T-helper 2 cell treated with Interferon-gamma antibody and Interleukin-4, amounts not matched to agents 5 μg/mL and 100 μg/mL, for 36 hours (primary cell): ENCODE measurements at places on chromosomes 6 and 20.

- no peak for DNase-seq
Measured at GRCh38 chr6:154515826-154516225, 5.3 kb upstream of the CNKSR3 start.

GRCh38 chr6:40894962-40895799 lies 143.8 kb downstream of the UNC5CL start:
- DNase-seq, result no peak

DNA sequence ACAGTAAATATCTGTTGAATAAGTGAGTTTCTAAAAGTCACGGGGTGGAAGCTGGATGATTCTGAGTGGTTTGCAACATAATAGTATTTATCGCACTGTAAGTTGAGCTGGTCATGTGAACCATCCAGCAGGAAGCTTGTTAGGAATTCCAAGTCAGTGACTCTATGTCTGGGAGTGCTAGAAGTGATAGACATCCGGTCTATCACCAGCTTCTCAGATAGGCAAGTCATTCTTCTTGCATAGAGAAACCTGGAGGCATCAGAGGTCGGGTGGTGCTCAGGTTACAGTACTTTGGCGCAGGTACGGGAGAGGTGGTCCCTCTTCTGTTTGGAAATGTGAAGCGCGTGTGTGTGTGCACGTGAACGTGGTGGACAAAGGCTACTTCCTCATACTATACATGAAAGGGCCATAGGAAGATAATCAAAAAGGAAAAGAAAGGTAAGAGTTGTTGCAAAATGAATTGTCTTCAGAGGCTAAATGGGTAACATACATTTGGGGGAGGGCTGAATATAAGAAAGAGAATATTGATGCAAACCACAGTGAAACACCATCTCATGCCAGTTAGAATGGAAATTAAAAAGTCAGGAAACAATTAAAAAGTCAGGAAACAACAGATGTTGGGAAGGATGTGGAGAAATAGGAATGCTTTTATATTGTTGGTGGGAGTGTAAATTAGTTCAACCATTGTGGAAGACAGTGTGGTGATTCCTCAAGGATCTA lies 299.3 kb upstream of the ZFP64 start:
- no peak for DNase-seq

GRCh38 chr6:105774247-105774646 lies 311.9 kb upstream of the PRDM1 start:
- DNase-seq, result no peak

DNA sequence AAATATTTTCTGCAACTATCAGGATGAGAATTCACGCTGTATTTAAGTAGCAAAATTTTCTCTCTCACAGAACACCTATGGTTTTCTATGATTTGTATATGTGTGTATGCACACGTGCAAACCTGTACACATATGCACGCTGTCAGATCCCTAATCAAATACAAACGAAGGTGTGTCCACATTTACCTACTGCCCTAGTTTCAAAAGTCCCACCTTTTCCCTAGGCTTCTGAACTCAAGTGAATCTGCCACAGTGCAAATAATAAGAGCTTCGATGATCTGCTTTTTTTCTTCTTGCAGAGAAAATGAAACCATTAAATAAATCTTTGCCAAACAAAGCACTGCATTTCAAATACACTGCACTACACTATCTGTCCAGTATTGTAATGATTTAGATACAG lies 6.5 kb downstream of the HIVEP2 start:
- DNase-seq, result no peak

DNA sequence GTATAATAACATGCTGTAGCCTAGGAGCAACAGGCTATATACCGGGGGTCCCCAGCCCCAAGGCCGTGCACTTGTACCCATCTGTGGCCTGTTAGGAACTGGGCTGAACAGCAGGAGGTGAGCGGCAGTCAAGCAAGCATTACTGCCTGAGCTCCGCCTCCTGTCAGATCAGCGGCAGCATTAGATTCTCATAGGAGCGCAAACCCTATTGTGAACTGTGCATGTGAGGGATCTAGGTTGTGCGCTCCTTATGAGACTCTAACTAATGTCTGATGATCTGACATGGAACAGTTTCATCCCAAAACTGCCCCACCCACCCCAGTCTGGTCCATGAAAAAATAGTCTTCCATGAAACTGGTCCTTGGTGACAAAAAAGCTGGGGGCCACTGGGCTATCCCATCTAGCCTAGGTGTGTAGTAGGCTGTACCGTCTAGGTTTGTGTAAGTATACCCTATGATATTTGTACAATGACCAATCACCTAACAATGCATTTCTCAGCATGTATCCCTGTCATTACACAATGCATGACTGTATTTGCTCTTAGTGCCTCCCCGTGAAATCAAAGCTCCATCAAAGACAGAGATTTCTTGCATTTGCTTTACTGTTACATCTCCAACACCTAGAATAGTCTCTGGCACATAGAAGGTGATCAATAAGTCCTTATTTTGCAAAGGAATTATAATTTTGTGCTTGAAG lies 30.8 kb downstream of the NHSL1 start:
- DNase-seq, result no peak

GRCh38 chr20:35661053-35661452 lies 3.6 kb downstream of the CPNE1 start:
- no peak for DNase-seq

- DNase-seq, result no peak
Measured at GRCh38 chr6:141347086-141347485, 785.6 kb upstream of the GJE1 start.

- DNase-seq, result no peak
Measured at GRCh38 chr20:49659056-49659455, 54.6 kb downstream of the B4GALT5 start.

DNA sequence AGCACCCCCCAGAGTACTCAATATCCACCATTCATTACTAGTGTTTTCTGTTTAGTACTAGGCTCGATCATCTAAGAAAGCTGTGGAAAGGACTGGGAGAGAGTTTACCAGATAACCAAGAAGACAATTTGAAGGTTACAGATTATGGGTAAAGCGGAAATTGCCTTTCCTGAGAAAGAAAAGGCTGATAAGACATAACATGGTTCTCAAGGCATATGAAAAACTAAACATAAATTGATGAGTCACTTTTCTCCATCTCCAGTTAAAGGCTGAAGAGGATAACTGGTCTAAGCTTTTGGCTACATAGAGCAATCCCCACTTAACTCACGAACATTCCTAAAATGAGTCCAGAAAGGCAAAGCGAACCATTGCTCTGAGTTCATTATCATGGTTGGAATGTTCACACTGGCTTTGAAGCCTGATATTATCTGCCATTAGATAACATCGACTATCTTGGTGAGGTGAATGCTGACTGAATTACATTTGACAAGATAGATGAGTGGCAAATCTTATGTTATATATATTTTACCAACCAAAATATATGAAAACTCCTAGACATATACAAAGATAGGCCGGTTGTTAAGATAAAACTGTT lies 65.8 kb downstream of the BTBD9 start:
- DNase-seq, result no peak

DNA sequence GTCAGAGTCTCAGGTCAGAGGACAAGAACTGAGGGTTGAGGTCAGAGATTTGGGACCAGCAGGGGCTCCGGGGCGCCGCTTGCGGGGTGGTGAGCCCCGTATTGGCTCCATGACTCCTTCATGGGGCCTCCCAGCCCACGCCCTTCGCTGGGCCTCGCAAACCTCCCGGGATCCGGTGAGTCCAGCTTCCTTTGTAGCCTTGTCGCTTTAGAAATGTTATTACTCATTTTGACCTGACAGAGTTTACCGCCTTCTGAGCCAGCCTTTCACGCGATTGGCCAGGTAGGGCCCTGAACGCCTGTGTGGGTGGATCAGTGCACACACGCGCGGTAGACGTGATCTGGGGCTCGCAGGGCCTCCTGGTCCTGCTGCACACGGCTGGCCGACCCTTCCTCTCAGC lies 181.1 kb downstream of the ERMARD start:
- no peak for DNase-seq

GRCh38 chr20:45342855-45343531 lies 5.2 kb downstream of the SDC4 start:
- no peak for DNase-seq

DNA sequence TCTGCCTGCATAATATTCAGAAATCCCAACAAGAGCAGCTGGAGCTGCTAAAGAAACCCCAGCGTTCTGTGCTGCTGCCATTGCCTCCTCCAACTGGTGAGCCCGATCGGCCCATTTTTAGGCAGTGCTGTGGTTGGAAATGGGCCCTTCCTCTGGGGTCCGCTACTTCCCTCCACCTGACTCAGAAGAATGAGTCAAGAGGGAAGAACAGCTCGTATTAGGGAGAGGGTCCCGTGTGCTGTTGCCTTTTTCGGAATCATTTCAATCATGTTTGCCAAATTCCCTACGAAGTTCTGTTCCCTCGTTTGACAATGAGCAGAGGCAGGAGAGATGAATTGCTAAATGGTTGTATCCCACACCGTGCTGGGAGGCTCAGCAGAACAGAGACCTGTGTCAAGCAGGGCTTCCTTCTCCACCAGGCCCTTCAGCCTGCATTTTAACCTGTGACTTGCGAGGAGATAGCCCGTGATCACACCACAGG lies 38.4 kb downstream of the THBS2 start:
- no peak for DNase-seq

GRCh38 chr20:13147971-13148370 lies 73.1 kb upstream of the ISM1 start:
- no peak for DNase-seq

DNA sequence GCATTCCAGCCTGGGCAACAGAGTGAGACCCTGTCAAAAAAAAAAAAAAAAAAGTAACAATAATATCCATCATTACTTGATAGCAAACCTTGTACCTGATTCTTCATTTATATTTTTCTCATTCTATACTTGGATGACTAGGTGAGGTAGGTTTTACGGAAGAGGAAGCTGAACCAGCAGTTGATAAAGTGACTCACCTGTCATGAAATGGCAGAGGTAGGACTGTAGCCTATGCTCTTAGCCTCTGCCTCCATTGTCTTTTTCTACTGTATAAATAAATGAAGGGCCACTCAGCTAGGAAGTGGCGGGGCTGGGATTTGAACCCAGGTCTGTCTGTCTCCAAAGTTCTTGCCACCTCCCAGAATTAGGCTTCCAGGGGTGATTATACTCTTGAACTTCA lies 20.7 kb upstream of the EPB41L1 start:
- DNase-seq, result no peak

DNA sequence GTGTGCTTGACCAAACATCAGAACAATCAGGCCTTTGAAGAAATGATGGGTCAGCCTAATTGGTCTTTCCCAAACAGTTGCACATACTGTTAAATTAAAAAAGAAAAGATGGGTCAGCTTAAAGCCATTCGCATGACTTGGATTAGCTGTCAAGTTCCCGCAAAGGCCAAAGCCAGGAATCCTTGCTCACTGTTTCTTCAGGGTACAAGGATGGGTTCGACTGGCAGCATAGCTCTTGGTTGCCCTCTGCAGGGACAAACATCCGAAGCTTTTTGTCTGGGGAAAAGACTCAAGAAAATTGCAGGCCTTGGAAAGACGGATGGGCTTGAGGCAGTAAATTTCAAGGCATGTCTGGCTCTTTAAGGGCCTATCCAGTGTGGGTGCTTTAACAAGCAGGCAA lies 168.0 kb downstream of the HDGFL1 start:
- DNase-seq, result no peak

DNA sequence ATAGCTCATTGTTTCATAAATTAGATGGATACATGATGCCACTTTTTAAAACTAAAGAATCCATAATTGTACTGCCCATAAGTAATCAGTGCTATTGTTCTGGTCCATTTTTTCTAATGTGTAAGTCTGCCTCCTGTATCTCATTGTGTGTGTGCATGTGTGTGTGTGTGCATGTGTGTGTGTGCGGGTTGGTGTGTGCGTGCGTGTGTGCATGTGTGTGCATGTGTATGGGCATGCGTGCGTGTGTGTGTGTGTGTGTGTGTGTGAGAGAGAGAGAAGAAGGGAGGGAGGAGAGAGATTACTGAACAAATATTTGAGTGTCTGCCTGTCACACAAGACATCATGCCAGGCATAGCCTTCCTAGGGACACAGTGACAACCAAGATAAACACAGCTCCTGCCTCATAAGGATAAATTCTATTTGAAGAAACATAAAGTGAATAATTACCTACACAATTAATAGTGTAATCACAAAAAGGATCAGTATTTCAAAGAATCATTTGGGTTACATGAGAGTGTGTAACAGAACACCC lies 33.2 kb upstream of the RPS6KA2 start:
- no peak for DNase-seq

DNA sequence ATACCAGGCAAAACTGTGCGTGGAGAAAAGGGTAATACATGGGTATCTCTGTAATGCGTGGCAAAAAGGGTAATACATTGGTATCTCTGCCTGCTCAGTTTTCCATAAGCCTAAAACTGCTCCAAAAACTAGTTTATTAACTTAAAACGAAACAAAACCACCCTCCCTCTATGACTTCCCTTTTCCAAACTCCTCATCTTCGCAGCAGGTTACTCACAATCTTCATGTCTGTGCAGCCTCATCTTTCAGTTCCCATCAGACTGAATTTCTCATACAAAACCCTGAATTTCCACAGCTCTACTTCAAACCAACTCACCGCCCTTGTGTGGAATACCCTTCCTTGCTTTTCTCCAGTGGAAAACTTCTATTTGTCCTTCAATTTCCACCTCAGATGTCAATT lies 199.4 kb downstream of the PHACTR1 start:
- DNase-seq, result no peak

DNA sequence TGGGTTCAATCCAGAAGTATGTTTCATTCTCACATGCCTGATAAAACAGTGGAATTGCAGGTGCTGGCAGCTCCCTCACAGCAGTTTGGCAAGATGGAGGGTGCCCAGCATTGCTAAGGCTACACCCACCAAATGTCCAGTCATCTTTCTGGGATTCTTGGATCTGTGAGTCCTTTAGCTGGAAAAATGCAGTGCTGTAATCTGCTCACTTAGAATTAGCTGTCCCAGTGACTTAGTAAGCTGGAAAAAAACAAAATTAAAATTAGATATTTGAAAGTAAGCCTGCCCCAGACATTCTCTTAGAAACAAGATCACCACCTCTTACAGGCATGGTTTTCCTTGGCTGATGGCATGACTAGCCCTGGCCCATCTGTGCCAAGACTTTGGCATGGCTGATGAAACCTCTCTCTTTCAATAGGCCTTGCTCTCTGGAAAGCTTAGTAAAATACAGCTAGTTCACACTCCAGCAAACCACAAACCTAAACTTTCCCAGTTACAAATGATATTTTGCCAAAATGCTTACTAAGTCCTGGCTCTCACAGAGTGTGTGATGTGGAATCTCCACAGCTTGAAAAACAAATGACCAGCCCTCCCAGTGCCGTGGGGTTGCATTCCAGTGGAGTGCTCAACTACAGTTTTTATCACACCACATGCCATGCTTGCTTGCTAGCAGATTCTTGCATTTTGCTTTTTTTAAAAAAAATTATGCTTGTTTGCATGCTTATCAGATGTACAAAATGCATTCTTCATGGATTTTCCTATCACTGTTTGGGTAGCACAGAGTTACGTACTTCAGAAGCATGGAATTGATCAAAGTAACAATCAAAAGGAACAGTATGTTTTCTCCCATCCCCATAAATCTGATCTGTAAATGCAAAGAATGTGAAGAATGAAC lies 261.5 kb downstream of the EYA4 start:
- DNase-seq, result no peak

GRCh38 chr6:165181951-165182414 lies 127.4 kb downstream of the C6orf118 start:
- DNase-seq, result no peak
